ENCODE measurements at places on chromosomes 3 and 15.

DNA sequence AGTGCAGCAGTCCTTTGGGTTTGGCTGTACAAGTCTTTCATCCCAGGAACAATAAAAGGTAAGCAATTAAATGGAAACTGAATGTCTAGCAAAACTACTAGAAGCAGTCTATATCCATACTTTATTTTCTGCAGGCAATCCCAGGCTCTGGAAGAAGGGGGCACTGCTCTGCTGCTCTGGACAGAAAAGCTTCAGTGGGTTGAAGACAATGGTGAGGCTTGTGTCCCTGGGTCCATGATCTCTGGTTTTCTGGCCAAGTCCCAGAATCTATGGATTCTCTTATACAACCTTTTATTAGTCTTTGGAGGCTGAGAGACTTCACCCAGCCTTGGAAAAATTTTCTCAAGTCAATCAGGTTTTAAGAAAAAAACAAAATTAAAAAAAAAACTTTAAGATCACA, 35.6 kb downstream of the SCAP start:
- DNase-seq = no peak

- DNase-seq = no peak
These were observed 327.3 kb upstream of the SATB1 start for GRCh38 chr3:18752273-18752934.

DNA sequence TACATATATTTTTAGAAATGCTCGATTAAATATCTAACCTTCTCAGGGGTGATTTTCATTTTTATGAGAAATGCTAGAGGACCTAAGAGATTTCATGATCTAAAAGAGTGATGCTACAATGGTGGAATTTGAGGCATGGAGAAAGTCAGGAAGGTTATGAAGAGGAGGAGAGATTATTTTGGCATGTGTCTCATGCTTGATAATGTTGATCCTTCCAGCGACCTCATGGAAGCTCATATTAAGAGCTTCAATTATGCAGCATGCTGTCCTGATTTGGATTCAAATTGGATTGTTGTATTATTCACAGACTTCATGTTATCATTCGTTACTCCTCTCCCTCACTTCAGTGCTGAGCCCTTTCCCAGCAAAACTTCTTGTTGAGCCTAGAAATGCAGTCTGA, 112.5 kb downstream of the RAP2B start:
- DNase-seq = no peak

DNA sequence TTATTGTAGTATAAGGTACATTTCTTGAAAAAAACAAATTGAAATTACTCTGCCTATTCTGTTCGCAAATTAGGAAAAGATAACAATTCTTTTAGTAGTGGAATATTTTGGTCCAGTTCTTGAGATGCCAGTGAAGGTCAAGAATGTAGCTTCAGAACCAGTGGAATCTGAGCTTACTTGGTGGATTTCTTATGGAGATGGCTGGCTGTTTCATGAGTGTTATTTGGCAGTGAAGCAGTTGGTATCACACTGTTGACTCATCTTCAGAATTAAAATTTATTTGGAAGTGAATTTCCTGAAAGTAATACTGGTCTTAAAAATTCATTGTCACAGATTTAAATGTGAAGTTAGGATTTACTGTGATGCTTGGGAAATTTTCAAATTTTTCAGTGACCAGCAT, 19.1 kb downstream of the RNF13 start:
- DNase-seq = peak; percentile 37

DNA sequence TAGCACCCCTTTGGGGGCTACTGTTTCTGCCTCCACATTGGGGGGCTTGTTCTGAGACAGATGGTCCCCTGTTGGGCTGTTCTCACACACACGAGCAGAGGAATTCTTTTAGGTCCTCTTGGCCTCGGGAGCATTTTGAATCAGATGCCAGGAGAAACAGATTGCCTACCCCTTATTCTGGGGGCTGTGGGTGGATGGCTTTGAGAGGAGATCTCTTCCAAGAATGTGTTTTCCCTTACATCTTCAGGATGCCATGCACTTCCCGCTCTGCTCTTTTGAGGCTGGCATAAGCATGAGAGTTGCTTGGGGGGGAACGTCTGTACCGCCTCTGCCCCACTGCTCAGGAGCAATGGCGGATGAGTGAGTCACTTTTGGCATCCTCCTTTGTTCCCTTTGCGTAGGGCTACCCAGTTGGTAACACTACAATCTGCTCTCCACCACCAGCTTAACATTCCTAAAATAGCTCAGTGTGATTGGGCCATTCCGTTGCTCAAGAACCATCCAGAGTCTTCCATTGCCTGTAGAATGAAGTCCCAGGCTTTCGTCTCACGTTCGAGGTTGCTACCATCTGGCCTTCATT, 154.4 kb downstream of the RPLP1 start:
- peak; percentile 55 for DNase-seq

DNA sequence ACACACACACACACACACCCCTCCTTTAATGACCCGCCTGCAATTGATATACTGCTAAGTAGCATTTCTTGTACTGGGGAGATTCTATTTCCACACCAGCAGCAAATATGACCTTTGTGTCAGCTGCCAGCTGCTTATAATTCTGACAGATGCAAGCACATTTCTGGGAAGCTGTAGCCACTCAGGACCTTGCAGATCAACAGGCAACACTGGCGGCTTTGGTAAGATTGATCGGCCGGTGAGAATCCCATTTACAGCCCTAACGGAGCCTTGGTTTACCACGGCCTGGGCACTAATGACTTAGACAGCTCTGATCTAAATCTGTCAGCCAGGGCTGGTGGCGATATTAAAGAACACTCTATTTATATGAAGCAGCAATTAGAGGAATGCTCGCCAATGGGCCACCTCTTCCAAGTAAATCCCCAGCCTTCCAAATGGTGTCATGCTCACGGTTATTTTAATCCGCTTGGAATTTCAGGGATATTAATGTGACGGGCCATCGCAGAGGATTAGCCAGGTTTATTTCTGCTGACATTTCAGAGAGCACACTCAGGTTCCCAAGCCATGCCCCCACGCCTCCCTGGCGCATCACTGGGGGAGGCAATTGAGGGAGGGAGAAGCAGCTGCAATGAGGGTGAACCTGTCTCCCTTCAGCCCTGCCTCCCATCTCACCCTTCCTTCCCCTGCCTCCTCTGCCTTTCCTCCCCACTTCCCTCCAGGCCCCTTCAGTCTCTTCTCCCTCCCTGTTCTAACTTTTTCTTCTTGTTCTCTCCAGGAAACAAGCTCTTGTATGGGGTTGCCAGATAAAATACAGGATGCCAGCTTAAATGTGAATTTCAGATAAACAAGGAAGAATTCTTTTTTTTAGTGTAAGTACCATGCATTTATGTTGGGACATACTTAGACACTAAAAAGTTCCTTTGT, 287.0 kb downstream of the TLE3 start:
- DNase-seq = no peak

DNA sequence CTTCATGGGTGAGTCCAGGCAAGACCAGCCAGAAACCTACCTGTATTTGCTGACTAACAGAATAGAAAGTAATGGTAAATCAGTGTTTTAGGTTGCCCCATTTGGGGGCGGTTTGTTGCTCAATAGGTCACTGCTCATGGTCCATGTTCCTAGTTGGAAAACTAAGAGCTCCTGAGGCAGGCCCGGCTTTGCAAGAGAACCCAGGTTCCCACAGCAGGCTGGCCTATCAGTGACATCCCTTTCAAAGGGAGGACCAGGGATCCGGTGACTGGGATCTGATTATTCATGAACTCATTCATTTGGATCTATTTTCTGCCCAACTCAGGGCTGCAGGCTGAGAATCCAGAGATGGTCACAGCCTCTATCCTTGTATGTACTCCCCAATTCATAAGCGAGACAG, 163.9 kb downstream of the WNT7A start:
- DNase-seq = no peak

- no peak for DNase-seq
These were observed 253.8 kb upstream of the ARL6 start for GRCh38 chr3:97510795-97511194.

GRCh38 chr15:49645941-49646340, 25.1 kb downstream of the DTWD1 start:
- DNase-seq = no peak

GRCh38 chr15:52336529-52336928, 40.9 kb upstream of the MYO5C start:
- DNase-seq = no peak

DNA sequence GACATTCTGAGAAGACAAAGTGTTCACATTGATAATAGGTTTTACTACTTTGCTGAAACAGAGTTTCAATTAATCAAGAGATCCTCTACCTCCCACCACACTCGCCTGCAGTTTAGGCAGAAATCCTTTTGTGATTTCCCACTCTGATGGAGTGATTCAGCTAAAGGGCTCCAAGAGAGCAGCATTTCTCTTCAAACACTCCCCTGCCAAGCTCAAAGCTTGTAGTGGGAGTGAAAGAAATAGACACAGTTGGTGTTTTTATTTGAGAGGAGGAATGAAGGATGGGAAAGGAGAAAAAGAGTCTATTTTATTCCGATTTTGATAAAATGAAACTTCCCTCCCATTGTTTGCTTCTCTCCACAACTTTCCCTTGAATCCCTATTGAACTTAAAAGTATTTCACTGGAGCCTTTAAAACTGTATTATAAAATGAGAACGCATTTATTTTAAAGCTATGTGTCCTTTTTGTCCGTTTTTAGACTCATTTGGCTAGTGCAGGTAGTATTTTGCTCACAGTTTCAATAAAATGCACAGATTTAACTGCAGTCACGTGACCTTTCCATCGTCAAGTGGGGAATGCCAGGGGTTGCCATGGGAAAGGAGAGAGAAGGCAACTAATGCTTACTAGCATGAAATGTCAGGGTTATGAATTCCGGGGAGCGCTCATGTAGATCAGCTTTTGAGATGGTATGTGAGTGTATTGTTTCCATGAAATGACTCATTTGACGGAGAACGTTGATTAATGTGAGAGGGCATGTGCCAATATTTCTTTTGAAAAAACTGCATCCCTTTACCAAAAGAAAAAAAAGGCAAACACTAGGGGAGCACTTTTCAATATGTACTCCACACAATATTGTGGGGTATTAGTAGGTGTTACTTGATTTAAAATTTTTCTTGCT, 7.7 kb upstream of the OSBPL11 start:
- peak; percentile 27 for DNase-seq

DNA sequence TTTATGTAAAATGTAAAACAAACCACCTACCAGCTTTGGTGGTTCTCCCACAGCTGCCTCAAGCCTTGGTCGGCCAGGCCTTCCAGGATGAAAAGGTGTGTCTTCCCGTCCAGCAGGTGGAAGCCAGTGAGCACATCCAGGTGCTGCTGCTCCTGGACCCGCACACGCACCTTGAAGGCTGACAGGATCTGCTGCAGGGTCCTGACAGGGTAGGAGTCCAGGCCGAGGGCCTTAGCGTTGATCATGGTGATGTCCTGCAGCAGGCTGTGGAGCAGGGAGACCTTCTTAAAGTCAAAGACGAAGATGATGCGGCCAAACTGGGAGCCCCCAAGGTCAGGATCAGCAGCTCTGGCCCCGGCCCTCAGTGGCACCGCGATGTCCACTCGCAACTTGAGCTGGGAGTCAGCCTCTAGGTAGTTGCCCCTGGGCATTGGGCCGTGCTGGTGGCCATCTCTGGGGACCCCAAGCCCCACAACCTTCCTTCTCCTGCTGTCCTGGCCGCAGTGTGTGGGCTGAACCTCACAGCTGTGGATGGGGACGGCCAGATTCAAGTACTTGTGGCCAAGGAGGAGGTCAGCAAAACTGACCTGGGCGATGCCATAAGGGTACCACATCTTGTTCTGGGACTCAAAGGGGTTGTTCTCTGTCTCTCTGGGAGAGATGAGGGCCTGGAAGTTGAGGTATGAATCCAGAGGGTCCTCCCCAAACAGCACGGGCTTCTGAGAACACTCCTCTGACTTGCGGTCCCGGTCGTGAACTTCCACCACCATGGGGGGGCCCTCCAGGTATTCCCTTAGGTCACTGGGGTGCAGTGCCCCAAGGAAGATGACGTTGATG, 48.6 kb downstream of the CFAP92 start:
- no peak for DNase-seq

DNA sequence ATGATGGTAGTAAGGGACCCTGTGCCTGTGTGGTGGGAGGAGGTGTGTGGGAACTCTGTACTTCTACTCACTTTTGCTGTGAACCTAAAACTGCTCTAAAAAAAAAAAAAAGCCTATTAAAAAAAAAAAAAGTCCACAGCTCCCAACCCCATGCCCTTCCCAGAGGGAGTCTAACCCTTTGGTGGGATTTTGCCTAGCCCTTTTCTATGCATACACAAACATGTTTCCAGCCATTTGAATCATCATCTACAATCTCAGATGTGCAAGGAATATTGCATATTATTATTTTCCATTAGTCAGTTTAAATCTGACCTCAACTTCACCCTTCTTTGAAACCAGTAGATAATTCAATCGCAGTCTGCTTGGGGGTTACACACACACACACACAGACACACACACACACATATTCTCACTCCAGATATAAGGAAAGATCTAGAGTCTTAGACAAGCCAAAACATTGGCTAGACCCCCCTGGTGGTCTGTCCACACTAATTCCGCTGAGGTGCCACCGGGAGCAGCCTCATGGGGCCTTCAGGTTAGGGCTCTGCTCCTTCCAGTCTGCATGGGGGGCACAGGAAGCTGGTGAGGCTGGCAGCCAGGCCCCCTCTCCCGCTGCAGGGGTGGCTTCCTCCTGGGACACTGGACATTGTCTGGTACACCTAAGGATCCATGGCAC, 75.5 kb upstream of the NR2E3 start:
- DNase-seq = no peak

- no peak for DNase-seq
These were observed 641 bp downstream of the ACVR2B start for GRCh38 chr3:38454178-38454883.

DNA sequence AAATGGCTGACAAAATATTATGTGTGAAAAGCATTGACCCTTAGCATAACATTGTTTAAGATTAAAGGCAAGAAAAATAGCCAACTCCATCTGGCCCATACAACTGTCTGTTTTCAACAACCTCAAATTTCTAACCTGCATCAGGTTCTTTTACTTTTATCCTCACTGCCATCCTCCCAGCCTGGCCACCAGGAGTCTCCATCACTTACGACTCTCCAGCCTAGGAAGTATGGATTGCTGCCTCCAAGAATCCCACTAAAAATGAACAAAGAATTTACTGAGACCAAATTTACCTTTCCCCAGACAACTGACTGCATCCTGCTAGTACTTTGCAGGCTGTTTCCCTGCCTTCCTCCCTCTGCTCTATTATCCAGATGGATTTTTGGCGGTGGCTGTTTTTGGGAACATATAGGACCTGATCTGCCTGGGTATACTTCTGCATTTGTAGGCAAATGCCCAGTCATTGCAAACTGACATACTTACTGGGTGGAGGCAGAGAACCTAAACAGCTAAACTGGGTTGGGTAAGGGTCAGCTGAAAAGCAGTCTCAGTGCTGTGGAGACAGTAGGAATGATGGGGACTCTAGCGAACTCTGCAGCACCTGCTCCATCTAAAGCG, 144.2 kb downstream of the GHSR start:
- DNase-seq = no peak

GRCh38 chr15:85618956-85619491, 175.7 kb downstream of the KLHL25 start:
- DNase-seq = peak; percentile 90

- peak; percentile 11 for DNase-seq
These were observed 86.9 kb upstream of the COL6A5 start for GRCh38 chr3:130258532-130258952.

DNA sequence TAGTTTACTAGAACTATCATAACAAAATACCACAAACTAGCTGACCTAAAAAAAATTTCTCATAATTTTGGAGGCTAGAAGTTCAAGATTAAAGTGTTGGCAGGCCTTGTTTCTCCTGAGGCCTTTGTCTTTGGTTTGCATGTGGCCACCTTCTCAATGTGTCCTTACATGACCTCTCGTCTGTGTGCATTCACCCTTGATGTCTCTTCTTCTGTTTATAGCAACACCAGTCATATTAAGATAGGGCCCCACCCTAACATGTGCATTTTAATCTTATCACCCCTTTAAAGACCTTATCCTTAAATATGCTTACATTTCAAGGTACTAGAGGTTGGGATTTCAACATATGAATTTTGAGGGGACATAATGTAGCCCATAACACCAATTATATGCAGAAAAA, 177.0 kb downstream of the ZBBX start:
- no peak for DNase-seq
